ENCODE measurements at places on chromosomes 11 and 22. TPM values are rescaled to one million over a fixed set of nuclear protein-coding genes. Genes with fewer than 3 reads are reported as not detected.

The CSF2RB gene
- not detected for total RNA-seq

The TOMM22 gene
- total RNA-seq: 78.4 TPM

The SCUBE2 gene
- total RNA-seq: 2.6 TPM

DNA sequence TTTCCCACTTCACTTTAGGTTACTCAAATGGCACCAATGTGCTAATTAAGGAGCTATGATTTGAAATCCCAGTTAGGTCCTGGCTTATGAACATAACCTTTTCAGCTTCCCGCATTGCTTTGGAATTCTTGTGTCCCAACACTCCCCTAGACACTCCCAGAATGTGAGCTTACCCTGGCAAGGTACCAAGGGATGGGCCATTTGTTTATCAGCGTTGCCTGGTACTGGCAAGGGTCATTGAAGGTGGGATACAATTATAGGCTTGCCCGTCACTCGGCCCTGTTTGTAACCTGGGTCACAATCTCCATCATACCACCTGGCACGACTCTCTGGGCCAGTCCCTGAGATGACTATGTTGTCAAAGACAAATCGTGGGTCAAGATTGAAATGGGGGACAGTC is 5.4 kb downstream of the CSRP3 start:
- DNase-seq: no peak

GRCh38 chr11:134369656-134370525 is 38.1 kb downstream of the GLB1L2 start:
- DNase-seq: no peak

DNA sequence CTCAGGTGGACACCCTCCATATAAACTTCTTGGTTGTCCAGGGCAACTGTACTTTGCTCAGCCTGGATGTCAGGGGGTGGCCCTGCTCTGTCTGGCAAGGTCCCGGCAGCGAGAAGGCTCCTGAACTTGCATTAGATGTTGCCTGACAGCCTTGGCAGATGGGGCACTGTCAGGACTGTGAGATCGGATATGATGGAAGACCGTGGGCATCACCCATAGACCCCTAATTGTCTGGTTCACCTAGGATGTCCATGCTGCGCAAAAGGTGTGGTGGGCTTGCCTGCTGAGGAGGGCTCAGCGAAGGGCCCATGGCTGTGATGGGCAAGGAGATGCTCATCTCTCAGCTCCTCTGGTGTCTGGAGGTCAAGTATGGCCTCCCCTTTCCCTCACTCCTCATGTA is 62.7 kb downstream of the MYO18B start:
- no peak for DNase-seq

DNA sequence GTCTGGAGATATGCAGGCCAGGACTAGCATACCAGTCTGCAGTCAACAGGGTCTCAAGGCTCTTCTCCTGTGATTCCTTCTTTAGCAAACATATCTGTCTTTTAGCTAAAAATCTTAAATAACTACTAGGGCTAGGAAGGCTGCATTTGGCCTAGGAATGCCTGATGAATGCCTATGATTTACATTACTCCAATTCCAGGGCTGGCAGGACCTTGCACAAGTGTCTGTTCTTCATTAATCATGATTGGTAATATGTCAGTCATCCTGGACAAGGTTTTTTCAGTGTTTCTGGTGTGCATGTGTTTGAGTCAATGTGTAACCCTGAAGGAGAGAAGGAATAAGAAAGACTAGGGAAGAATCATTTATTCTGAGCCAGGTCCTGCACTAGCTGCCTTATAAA is 280.5 kb upstream of the NARS2 start:
- DNase-seq: no peak

DNA sequence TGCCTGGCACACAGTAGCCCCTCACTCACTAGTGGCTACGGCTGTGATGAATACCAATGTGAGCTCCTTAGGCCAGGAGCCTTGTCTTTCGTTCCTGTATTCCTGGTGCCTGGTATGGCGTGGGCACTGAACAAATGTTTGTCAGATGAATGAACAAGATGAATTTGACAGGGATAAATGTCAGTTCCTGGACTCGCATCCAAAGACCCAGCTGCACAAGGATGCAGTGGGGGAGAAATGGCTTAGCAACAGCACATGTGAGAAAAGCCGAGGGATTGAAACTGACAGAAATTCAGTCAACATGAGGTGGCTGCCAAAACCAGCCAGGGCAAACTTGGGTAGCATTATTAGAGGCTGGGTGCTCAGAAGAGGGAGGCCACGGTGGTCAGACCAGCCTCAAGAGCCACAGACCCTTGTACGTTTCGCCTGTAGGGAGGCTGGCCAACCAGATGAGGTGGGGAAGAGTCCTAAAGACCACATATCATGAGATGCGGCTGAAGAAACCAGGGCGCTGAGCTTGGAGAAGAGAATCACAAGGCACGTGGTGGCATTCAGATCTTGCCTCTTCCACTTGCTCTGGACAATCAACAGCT is 7.7 kb upstream of the SLC22A8 start:
- DNase-seq: no peak
